Activated CD8-positive, alpha-beta memory T cell treated with anti-CD3 and anti-CD28 coated beads, Interleukin-2, amount 10 ng/mL, durations not matched to agents 7 days and 5 days (primary cell): ENCODE measurements at places on chromosomes 1 and 21. TPM values are rescaled to one million over a fixed set of nuclear protein-coding genes. Genes with fewer than 3 reads are reported as not detected.

DNA sequence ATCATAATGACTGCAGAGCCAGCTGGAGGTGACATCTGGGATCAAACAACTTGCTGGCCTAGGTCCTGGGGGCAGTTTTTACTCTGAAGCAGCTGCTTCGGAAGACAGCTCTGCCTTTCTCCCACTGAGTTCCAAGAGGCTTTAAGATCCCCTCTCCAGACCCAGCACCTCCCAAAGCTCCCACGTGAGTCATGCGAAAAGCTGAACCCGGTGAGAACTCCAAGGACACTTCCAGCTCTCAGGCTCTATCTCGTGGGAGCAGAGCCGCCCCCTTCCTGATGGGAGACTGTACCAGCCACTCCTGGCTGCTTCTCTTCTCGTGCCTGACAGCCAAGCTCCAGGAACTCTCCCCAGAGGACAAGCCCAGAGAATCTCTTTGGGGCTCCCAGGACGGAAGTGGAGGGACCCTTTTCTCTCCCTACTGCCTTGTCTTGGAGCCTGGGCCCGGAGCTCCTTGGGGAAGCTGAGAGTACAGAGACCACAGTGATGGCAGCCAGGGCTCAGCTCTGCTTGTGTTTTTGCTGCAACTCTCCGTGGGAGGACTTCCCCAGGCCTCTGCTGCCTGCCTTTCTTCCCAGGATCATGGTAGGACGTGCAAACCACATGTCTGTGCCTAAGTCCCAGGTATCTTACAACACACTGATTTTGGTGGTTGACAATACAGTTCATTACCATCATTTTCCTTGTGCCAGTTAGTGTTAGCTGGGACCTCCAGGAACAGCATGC lies 40.6 kb downstream of the STUM start:
- no peak for DNase-seq

DNA sequence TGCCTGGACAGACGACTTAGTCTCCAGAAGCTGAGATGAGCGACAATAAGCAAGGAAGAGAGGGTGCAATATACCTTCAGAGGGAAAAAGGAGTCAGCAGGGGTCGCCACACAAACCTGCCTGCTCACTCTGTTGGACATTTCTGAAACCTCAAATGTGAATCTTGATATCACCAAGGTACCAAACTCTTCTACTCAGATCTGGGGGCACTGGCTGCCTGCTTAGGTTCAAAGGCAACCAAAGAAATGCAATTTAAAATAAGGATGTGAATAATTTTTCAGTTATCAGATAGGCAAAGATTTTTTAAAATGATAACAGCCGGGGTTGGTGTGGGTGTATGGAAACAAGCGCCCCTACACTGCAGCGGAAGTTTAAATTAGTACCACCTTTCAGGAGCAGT lies 164.2 kb downstream of the HIVEP3 start:
- peak; percentile 56 for DNase-seq

DAB1 gene
- total RNA-seq, result 0.15 TPM

KCNT2 gene
- total RNA-seq, result not detected

CTSE gene
- not detected for total RNA-seq

- DNase-seq, result no peak
These were observed 19.3 kb downstream of the INSRR start for GRCh38 chr1:156839426-156840109.

DNA sequence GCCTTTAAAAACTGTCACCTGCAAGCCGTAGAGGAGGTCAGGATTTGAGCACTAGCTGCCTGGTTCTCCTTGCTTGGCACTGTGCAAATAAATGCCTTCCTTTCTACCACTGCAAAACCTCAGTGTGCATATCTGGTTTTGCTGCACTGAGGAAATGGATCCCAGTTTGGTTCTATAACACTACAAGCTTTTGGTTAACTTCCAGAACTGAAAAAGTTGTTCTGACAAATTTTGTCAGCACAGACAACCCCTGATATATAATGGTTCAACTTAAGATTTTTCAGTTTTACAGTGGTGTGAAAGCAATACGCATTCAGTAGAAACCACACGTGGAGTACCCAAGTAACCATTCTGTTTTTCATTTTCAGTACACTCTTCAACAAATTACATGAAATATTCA lies 29.8 kb upstream of the GALNT2 start:
- DNase-seq, result no peak

DNA sequence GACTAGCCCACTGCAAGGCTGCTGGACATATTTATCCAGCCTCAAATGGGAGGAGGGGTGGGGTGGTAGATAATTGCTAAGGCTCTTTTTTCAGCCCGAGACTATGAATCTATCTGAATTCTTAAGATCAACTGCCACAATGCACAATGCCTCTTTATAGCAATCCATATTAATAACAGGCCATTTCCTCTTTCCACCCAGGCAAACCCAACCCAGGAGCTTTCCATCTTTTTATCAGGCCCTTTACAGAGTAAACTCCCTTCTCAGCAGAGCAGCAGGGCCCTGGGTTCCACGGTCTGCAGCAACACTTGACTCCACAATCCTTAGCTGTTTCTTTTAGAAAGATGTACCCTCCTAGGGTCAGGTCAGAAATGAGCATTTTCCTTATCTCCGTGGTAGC lies 806 bp downstream of the DDOST start:
- no peak for DNase-seq

- peak; percentile 49 for DNase-seq
These were observed 88.6 kb downstream of the NUF2 start for GRCh38 chr1:163410073-163410999.

DNA sequence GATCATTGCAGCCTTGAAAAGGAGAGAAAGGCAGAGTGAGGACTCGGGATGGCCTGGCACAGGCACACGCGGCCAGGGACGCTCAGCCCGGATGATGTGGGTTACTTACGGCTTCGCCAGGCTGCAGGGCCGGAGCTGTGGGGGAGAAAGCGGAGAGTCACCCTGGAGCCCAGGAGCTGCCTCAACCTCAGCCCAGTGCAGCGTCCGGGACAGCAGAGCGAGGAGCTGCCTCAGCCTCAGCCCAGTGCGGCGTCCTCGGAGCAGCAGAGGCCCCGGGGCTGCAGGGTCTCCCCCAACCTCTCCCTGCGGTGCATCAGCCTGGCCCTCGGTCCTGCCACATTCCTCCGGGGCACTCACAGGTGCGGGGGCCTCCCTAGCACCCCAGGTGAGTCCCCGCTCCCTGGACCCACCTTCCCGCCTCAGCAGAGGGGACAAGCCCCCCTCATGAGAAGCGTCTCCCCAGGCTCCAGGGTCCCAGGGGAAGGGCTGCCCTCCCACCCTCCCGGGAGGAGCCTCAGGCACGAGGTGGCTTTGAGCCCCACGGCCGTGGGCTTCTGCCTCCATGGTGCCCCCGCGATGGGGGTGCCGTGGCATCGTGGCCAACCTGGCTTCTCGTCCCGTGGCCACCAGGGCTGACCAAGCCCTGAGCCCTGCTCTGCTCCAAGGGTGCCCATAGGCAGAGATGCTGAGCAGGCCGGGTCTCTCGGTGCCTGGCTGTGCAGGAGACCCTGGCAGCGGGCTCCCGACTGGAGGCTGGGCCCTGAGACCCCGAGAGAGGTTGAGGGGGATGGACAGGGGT lies 10.5 kb upstream of the RNF223 start:
- no peak for DNase-seq

DNA sequence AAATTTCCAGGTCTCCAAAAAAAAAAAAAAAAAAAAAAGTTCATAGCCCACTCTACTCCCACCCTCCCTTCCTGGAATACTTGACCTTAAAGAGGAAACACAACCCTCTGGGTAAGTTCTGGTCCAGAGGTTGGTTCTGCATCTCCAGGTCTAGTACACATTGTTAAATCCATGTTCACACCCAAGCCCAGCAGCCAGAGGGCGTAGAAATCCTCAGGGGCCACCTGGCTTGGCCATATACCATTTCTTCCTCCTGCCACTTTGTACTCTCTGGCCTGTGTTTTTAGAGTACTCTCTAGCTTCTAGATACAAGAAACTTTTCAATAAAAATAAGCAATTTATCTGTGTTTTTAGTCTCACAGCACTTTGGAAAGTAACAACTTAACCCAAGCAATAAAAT lies 89.3 kb downstream of the PHTF1 start:
- no peak for DNase-seq

FH gene
- total RNA-seq, result 88.1 TPM

SLAMF8 gene
- total RNA-seq, result 0.70 TPM

DNA sequence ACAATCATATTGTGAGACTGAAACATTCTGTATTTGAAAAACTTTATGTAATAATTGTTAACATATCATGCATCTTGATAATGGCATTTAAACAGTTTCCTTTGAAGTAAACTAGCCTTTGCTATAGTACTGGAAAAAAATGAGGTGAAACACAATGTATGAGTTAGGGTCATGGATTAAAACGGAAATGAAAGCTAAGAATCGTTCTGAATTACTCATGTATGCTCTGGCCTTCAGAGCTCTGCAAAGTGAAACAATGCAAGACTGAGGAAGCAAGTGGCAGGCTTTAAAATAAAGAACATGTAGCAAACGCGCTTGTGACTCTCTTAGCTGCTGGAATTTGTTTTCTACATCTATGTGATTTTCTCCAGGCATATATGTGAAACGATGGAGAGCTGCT lies 317.1 kb downstream of the DPYD start:
- DNase-seq, result no peak

DNA sequence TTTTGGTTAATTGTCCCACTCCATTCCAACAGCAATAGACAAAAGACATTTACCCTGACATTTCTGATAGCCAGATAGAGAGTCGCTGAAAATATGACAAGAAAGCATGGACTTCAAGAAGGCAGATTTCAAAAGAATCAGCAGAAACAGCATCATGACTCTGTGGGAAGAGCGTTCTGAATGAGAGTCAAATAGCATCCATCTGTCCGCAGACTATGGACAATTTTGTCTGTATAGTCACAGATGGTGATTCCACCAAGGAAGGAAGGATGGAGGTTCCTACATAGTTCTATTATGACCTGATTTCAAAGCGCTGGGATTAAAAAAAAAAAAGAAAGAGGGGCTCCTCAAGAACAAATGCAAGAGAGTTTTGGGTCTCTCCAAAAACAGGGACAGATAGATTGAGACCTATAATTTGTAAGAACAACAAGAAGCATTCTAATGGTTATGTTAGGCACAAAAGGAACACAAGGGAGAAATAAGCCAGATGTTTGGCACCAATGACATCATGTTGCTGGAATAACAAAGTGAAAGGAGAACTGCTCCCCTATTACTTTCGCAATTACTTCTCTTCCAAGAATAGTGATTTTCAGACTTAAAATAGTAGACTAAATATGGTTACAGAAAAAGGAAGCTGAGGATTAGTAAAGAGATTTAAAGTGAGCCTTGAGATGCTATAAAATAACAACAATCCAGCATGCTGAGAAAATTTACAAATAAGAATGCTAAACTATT lies 28.5 kb downstream of the NIBAN1 start:
- no peak for DNase-seq

DNA sequence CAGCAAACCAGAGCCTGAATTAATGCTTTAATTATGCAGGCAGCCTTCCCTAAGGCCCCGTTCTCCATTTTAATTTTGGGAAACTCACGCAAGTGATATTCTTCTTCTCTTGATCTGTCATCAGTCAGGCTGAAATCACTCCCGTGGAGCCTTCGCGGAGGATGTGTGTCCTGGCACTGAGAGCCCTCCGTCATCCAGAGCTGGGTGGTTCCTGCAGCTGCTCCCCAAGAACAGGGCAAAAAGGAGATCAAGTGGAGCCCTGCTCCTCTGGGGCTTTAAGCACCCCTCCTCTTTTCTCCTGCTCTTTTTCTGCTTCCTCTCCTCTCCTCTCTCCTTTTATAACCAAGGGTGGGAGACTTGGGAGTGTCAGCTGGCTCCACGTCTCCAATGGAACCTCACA lies 133.2 kb upstream of the CACNA1E start:
- peak; percentile 23 for DNase-seq

LORICRIN gene
- total RNA-seq, result not detected

ADAMTS5 gene
- not detected for total RNA-seq

ANXA9 gene
- total RNA-seq, result not detected

GRCh38 chr1:50976890-50977574 lies 7.0 kb downstream of the CDKN2C start:
- DNase-seq, result peak; percentile 43

- peak; percentile 93 for DNase-seq
These were observed 6.4 kb downstream of the ITGB2 start for GRCh38 chr21:44914176-44914874.

DNA sequence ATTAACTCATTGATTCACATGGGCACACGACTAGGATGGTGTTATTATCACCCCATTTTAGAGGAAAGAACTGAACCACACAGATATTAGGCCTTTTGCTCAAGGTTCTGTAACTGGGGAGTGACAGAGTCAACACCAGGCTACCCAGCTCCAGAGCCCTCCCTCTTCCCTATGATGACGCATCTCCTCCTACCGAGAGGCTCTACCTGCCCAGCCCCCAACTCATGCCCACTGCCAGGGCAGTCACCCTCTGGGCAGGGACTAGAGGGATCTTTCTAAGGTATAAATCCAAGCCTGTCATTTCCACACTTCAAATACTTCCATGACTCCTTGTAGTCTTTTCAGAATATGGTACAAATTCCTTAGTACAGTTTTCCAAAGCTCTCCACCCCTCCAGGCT lies 171.3 kb downstream of the GRIK3 start:
- DNase-seq, result no peak

DNA sequence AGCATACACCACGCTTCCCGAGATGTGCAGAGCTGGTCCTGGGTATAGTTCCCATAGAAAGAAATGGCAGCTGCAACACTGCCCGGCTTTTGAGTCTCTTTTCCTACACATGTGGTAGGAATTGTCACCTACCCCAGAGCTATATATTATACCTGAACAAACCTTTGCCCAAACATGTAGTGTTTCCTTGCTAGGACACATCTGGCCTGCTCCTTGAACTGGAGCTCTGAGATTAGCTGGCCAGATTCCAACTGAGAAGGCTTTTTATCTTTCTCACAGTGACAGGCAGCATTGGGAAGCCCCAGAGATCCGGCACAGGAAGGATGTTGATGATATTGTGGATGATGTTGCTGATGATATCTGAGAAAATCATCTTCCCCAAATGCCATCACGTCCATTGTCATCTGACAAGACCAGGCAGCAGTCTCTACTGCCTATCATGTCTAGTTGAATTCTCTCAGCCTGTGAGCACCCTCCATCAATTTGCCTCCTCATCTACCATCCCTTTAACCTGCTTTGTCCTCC lies 115.0 kb upstream of the SMYD2 start:
- DNase-seq, result no peak

- DNase-seq, result no peak
These were observed 647.2 kb upstream of the CXADR start for GRCh38 chr21:16865632-16866031.

GRCh38 chr1:197920067-197920396 lies 2.9 kb downstream of the LHX9 start:
- DNase-seq, result no peak

IFI44 gene
- total RNA-seq, result 155 TPM

FCRLA gene
- not detected for total RNA-seq

DNA sequence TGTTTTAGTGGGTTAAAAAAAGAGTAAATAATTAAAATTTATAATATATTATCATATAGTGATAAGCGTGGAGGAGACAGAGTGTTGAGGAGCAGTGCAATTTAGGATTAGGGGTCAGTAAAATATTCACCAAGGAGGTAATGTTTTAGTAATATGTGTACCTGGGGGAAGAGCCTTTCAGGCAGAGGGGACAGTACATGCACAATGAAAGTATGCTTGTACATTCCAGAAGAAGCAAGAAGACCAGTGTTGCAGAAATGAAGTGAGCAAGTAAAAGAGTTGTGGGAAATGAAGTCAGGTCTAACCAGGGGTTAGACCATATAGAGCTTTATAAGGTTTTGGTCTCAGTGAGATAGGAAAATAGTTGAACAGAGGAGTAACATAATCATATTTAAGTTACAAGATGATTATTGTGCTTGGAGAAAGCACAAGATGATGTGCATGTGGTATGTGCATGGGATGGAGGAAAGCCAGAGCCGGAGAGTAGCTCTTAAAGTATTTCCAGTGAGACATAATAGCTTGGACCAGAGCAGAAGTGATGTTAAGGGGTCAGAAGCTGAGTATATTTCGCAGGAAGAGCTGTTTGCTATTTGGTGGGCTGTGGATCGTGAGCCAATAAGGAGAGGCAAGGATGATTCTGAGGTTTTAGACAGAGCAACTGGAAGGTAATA lies 44.8 kb downstream of the SNX7 start:
- no peak for DNase-seq
